ENCODE measurements at places on chromosomes 11 and 22.

DNA sequence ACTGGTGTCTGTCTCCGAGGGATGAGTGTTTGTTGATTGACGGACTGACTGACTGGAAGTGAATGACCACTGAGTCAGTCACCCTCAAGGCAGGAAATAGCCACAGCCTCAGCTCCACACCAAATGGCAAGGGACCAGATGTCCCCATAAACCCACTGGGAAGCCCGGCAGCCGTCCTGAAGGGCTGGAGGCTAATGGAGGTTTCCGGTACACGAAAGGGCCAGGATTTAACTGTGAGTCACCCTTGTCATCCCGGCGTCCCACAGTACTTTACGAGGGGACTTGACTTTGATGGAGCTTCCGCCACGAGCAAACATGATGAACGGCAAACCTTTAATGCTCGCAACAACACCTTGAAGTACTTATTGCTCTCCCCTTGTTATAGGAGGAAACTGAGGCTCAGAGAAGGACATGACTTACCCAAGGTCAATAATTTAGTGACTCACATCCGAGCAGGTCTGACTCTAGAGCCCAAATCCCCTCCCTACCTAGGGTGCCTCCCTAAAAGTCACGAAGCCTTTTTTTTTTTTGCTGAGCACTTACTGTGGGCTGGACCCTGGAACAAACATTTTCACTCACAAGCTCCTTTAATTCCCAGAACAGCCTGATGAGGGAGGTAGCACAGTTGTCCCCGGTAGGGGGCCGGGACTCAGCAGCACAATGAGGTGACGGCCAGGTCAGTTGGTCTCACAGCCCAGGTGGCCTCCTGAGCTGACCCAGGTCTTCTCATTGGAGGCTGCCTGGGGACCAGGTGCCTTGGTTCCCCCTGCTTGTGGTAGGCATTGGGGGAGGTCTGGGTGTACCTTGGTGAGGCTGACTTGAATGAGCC is 25.2 kb upstream of the GCAT start:
- peak; percentile 14 for DNase-seq

GRCh38 chr22:29254286-29254660 is 13.5 kb downstream of the RHBDD3 start:
- no peak for DNase-seq

GRCh38 chr11:118633979-118634378 is 26.6 kb downstream of the PHLDB1 start:
- no peak for DNase-seq

DNA sequence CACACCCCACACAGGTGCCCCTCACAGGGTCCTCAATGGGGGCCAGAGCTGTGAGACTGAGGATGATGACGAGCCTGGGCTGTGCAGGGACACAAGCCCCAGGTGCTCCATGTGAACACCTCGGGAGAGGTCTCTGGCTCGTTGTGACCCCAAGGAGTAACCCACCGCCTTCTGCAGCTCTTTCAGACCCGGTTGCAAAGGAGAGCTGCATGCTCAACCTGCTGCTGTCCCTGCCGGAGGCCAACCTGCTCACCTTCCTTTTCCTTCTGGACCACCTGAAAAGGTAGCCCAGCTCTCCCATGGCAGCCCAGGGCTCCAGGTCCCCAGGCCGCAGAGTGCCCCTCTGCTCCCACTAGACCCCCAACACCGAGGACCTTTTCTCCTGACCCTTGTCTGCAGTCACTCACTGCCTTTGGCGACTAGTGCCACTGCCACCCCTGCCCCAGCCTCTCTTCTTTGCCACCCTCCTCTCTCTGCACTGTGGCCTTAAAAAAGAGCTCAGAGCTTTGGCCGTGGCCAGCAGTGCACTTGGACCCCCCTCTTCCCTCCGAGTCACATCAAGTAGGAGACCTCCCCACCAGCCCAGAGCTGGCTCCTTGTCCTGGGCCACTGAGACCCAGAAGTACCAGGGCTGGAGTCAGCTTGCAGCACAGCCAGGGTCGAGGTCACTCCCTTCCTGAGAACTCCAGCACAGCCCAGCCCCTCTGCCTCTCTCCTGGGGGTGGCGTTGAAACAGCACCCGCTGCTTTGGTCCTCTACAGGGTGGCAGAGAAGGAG is 133.7 kb downstream of the BCR start:
- no peak for DNase-seq

DNA sequence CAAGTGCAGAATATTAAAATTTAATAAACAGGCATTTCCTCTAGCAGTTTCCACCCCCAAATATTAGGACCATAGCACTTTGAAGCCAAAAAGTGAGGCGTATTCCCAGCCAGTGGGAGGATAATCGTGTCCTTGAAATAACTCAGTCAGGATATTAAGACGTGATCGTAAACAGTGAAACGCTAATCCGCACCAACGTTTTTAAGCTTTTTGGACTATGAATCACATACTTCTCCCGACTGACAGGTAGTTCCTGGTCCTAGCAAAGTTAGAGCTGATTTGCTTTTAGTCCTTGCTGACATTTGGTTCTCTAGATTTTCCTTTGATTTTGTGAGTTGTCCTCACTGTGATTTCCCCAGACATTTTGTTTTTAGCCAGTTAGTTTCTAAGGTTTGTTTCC is 197.1 kb upstream of the ARHGAP20 start:
- no peak for DNase-seq

- DNase-seq = no peak
Observed at GRCh38 chr11:60905047-60905446, 1.3 kb downstream of the PRPF19 start.

GRCh38 chr22:50030297-50031188 is 18.0 kb upstream of the IL17REL start:
- no peak for DNase-seq

- DNase-seq = no peak
Observed at GRCh38 chr11:108562746-108563581, 30.6 kb downstream of the EXPH5 start.

- no peak for DNase-seq
Observed at GRCh38 chr11:10607462-10608132, 39.1 kb upstream of the LYVE1 start.

- no peak for DNase-seq
Observed at GRCh38 chr11:107956543-107956942, 28.3 kb downstream of the RAB39A start.

DNA sequence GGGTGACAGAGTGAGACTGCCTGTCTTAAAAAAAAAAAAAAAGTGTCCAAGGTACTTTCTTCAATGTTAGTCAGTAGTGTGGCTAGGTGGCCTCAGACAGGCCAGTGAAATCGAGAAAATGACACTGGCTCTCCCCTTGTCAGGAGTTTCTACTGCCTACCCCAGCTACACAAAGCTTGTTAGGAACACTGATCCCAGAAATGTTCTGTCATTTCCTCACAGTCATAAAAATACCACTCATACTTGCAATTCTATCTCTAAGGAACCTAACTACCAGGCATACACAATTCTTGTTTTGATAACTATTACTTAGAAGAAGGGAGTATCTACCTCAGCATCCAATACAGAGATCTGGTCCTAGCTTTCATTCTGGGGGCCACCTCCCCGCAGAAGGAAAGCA is 31.3 kb downstream of the ATP6V1E1 start:
- DNase-seq = no peak

DNA sequence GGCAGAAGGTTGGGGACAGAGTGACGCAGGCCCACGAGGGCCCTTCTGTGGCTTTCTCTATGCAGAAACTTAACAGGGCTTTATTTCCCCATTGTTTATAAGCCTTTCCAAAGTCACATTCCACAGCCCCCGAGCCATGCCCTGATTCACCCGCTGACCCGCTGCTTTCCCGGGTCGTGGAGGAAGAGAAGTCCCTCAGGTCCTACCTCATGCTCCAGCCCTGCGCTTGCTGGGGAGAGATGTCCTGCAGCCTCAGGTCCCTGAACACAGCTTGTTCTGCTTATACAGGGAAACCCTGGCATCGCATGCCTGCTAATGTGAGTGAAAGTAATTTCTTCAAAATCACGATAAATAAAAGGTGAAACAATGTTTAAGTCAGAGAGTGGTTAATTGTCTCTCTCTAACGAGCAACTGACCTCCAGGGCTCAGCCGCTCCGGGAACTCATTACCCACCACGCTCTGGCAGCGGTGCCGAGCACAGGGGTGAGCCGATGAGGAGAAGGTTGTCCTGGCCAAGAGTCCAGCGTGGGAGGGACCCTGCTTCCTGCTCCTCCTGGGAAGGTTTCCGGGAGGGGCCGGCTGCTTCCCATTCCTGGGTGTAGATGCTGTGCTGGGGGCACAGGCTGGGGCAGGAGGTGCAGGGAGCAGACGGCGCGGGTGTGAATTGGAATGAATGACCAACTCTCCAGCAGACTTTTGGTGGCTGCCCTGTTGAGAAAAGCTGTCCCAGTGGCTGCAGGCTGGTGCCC is 595.2 kb downstream of the BRD1 start:
- no peak for DNase-seq

- DNase-seq = no peak
Observed at GRCh38 chr22:46916886-46917770, 154.7 kb downstream of the TBC1D22A start.

DNA sequence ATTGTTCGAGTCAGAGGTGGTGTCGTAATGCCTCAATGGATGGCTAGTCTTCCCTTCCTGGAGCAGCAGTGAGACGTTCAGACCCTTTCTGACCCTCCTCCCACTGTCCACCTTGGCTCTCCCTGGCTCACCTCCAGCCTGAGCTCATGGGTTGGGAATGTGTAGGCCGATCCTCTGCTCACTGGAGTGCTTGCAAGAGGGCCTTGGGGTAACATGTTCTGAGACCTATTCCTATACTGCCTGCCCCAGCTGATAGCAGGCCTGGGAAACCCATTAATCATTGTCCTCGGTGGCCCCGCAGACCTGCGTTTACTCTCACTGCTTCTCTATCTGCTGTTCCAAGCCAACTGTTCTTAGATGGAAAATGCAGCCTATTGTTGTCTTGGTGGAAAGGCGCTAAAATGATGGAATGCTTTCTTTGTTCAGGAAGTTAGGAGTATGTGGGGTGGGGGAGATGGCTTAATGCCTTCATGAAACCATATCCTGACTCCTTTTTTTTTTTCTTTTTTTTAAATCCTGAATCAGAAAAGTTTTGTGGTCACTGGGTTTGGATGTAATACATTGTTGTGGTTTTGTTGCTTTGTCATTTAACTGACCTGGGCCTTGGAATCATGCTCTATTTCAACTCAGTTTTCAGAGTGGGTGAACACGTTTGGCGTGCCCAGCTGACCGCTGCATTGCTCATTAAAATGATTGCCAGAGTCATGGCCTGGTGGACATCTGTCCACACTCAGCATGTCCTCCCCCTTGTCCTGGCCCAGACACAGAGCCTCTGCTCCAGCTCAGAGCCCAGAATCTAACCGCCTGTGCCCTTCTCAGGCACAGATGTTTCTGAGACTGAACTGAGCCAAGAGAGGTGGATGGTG is 72.5 kb downstream of the MICAL2 start:
- peak; percentile 99 for DNase-seq

- DNase-seq = no peak
Observed at GRCh38 chr11:65854852-65855837, 2.8 kb downstream of the CFL1 start.

GRCh38 chr22:20953668-20954500 is 13.2 kb upstream of the AIFM3 start:
- no peak for DNase-seq

- no peak for DNase-seq
Observed at GRCh38 chr11:134275188-134275533, 1.0 kb upstream of the GLB1L3 start.

- DNase-seq = no peak
Observed at GRCh38 chr22:43521716-43522115, 109.9 kb downstream of the MPPED1 start.

DNA sequence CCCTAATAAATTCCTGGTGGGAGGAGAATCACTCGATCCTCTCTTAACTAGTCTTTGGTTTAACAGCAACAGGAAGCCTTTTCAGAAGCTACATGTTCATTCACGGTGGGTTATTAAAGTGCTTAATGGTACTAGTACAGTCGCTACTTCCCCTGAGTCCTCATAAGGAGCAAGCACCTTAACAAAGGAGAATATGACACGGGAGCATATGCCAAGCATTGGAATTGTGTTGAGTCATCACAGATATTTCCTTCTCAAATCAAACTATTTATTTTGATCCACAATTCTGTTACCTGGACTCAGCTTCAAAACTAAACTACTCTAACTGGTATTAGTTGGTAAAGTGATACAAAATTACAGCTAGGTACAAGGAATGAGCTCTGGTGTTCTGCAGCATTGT is 177.5 kb upstream of the CTSC start:
- no peak for DNase-seq

DNA sequence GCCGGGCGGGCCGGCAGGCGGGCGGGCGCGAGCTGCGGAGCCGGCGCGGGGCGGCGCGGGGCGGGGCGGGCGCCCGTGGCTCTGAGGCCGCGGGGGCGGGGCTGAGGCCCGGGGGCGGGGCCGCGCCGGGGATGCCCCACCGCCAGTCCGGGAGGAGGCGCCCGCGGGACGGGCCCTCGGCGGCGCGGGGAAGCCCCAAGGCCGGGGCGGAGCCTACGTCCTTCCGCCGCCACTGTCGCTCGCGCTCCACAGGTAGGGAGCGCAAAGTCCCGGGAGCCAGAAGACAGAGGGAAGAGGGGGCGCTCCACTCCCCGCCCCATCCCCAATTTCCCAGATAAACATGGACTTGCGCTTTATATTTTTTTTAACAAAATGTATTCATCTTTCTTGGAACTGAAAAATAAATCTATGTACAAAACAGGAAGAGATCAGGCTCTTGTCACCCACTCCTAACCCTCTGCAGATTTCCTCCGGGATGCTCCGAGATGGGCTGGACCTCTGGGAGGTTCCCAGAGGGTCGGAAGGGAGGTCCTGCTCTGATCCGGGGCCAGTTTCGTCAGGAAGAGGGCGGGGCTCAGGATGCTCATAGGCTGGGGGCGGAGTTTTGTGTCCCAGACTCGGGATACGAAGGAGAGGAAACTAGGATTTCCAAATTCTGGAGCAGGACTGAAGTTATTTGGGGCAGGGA is at the start of gene MAP4K2:
Gene MAP4K2 (minus strand): TSS at position 57 of the 688 bp plus-strand sequence. CDS start 65 bp downstream, outside the sequence.
- peak; percentile 56 for DNase-seq

DNA sequence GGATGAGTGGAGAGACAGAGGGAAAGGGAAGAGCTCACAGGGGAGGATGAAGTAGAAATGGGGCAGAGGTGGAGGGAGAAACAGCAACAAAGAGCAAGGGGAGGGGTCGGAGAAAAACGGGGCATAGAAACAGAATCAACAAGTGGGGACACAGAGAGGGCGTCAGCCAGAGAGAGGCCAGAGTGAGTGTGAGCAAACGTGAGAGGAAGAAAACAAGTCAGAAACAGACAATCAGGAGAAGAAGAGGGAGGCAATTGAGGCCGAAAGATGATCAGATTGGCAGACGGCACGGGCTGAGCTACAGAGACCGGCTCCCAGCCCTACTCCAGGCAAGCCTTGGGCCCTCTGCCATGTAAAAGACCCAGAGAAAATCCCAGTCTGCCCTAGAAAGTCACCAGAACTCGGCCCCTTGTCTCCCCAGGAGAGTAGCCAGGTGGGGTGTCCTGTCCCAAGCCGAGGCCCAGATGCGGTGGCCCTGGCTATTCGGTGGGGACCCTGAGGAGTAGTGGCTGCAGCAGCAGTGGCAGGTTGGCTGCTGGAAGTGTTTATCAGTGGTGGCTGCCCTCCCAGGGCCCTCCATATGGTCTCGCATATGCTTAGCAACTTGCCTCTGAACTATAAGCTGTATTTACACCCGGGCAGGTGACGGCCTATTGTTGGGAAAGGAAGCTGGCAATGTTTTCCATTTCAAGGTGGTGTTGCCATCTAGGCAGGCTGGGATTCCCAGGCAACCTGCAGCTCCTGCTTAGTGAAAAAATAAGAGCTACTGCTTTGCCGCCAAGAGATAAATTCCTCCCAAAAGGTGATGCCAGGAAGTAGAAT is 14.8 kb upstream of the TSPAN18 start:
- no peak for DNase-seq

All from RCC 7860 (cell line).